ENCODE measurements at places on chromosomes 12 and 14. TPM values are rescaled to one million over a fixed set of nuclear protein-coding genes. Genes with fewer than 3 reads are reported as not detected.

DNA sequence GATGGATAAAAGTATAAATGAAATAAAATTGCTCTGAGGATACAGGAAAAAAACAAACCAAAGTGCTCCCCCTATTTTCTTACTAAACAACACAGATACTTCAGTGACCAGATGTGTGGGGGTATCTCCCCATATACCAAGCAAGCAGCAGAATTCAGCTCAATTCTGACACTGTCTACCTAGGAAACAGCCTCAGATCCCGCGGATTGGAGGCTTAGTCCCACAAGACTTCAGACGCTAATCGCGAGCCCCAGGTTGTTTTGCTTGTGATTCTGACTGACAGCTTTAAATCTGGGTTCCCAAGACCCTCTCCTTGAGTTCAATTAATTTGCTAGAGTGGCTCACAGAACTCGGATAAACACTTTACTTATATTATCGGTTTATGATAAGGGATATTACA is 17.3 kb downstream of the NFKBIA start:
- no peak for DNase-seq

DNA sequence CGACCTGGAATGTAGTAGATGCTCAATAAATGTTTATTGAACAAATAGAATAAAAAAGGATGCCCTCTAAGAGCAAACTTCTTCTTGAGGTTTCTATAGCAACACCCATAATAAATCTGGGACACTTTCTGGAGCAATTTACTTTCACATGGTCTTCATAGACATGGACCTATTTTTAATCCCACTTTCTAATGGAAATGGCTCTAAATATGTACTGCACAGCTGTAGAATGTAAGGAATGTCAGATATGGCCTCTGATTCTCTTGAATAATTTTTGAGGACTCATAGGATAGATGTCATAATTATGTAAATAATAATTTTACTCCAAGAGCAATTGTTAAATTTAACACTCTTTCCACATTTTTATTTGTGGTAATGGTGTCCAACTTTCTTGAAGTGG is 133.5 kb upstream of the DAAM1 start:
- DNase-seq, result no peak

GRCh38 chr12:90801776-90802175 is 153.2 kb downstream of the CCER1 start:
- no peak for DNase-seq

DNA sequence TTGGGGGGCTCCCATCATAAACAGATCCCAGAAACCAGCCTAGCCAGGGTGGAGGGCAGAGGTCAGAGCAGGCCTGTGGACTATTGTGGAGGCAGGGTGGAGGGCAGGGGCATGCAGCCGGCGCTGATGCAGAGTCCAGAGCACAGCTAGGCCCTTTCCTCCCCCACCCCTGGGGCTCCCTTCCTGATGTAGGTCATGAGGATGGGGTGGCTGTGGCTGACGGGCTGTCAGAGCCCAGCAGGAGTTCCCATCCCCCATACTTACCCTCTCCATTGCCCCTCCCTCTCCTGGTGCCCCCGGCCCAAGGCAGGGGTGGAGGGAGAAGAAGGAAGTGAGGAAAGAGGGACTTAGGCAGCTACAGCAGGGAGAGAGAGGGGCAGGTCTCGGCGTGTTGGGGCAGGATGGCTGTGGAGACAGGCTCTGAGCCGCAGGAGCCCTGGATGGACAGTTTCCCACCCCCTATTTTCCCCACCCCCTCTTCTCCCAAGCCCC is 5.7 kb upstream of the ZNF385A start:
- no peak for DNase-seq

GRCh38 chr12:105220929-105221290 is 15.1 kb downstream of the APPL2 start:
- no peak for DNase-seq

GRCh38 chr12:105907982-105908381 is 230.8 kb downstream of the NUAK1 start:
- DNase-seq, result no peak

DNA sequence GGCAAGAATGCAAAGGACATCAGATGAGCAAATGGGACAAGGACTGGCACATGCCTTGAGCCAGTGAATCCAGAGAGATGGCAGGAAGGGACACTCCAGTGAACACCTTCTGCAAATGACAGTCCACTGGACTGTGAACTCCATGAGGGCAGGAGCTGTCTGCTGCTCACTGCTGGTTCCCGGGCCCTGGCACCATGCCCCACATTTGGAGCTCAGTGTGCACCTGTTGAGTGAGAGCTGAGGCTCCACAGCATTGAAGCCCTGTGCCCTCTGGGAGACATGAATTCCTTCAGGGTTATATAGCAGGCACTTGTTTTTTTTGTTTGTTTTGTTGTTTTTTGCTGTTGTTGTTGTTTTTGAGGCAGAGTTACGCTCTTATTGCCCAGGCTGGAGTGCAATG is 13.1 kb downstream of the PRIMA1 start:
- no peak for DNase-seq

DNA sequence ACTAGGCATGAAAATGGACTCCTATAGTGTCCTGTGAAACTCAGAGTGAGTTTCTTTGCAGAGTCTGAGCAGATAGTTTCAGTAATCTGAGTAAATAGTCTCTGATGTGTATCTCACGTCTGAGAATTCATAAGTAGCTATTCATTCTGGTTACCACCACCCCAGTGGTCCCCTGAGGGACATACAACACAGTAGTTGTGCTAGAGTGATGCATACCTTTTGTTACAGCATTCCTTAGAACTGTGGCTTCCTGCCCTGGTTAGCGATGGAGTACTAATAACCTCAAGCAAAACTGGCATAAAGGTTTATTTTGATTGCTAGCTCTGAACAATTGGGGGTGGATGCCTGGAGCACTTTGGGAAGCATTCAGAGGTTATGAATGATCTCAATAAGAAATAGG is 114.7 kb downstream of the DAAM1 start:
- DNase-seq, result no peak

DNA sequence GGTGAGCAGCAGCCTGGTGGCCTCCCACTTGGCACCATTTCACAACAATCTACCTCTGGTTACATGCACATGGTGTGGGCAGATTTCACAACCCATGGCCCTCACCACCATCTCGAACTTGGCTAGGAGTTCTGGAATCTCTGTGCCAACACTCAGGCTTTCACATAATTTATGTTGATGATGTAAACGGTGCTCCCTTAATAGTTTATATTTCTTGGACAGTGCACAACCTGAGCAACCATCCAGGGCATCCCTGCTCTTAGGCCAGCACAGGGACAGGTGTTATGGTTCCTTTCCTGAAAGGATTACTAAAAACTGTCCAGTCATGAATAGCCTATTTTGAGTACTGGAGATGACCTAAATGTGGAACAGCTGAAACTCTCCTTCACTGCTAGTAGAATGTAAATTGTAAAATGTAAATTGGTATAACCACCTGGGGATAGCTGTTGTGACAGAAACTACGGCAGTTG is 28.6 kb downstream of the ABCB9 start:
- no peak for DNase-seq

GRCh38 chr12:116528498-116528897 is 30.7 kb upstream of the MAP1LC3B2 start:
- DNase-seq, result no peak

GRCh38 chr14:73209953-73210352 is 27.4 kb upstream of the PAPLN start:
- DNase-seq, result no peak

DNA sequence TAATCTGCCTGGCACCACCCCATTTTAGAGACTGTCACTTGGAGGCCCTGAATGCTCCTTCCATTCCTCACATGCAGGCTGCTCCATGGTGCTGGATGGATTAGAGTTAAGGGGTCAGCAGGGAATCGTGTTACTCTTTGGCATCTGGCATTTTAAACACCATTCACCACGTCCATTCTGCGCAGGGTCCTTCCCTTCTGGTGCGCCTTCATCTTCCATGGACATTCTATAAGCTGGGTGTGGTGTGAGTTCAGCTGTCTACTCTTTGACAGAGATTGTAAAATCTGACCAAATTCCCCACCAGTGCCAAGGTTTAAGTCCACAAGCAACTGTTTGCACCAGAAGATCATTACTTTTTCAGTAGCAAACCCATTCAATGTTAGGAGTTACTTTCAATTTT is 47.8 kb downstream of the GIT2 start:
- DNase-seq, result no peak

DNA sequence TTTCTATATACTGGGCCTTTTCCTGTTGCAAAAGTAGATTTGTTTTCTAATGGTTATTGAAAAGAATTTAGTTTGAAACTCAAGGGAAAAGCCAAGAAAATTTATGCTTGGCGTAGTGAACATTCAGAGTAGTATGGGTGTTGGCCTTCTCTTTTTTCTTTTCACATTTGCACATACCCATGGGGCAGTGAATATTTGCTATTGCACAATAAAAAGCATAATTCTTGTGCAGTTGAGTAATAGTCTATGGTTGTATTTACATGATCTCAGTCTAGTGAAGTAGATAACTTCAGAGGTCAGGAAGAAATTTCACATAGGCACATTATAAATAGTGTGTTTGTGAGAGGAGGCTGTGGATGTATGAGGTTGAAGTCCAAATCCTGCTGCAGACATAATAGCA is 158.1 kb downstream of the FLRT2 start:
- no peak for DNase-seq

GRCh38 chr14:52265253-52265652 is 2.2 kb upstream of the PTGDR start:
- DNase-seq, result no peak

GRCh38 chr14:99812096-99812750 is 19.0 kb downstream of the EML1 start:
- no peak for DNase-seq

DNA sequence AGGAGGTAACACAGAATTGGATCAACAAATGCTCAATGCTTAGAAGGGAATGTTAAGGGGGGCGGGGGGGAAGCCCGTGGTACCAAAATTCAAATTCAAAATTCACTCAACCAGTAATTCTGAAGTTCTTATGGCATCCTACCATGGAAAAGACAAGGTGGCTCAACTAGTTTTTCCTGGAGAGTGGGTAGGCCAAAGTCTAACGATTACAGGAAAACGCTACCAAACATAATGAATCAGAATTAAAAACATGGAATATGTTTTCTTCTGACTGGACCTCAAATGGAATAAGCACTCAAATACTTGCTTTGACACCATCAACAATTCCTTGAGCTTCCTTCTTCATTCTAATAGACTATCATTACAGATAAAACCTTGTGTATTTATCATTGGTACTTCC is 2.3 kb downstream of the NACA start:
- DNase-seq, result no peak

DNA sequence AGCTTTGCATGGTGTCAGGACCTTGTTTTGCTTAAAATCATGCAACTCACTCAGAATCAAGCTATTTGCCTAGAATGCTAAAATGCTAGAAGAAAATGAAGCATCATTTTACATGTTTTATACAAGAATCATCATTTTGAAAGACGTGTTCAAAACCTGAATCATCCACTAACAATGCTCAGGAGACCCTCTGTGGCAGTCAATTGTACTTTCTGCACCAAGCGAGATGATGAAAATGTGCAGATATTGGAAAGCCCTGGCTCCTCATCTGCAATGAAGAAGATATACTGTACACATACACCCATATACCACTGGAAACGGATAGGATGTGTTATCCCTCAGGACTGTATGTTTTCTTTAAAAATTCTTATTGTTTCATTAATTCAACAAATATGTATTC is 92.7 kb downstream of the DYRK2 start:
- no peak for DNase-seq

- DNase-seq, result no peak
Observed at GRCh38 chr14:56274556-56274955, 156.3 kb downstream of the PELI2 start.

DNA sequence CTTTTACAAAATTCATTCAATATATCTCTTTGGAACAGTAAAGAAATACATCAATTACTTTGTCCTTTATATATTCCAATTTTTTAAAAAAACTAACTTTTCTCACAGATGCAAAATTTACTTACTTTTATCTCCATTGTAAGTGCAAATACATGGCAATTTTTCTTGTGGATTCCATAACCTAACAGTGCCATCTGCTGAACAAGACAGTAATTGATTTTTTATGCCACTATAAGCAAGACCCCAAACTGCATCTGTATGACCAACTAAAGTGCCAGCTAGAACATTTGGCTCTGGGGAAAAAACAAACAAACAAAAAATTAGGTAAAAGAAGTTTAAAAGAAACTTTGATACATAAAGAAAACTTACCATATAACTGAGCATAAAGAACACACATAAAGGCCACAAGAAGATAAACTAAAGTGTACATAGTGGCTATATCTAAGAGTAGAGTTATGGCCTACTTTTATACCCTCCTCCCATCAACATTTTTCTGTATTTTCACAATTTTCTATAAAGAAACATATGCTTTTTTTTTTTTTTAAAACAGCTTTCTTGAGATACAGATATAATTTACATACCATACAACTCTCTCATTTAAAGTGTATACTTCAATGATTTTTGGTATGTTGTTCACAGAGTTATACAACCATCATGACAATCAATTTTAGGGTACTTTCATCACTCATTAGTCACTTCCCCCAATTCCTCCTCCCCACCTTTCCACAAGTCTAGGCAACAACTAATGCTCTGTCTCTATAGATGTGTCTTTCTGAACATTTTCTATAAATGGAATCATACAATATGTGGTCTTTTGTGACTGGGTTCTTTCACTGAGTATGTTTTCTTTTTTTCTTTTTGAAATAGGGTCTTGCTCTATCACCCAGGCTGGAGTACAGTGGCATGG is 32.6 kb downstream of the COCH start:
- DNase-seq, result no peak

- DNase-seq, result no peak
Observed at GRCh38 chr14:21241218-21241819, 27.9 kb downstream of the HNRNPC start.

DNA sequence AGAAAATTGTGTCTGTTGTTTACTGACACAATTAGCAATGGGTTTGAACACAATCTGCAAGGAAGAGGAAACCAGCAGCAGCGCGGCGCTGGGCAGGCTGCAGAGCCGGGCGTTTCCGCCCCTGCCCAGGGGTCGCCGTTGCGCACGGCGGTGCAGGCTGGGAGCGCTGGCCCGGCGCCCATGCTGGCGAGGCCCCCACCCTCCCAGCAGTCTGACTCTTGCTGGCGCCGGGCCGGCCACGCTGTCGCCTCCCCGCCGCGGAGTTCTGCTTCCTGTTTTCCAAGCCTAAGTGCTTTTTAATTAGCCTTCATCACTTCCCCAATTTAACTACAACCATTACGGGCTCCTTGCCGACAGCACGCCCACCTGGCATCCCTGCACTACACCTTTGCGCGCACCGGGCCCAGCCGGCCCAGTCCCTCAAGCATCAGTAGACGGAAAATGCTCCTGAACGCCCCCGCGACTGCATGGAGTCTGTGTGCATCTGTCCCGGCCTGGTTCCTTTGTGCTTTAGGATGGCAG is 212.1 kb downstream of the GXYLT1 start:
- peak; percentile 28 for DNase-seq

DNA sequence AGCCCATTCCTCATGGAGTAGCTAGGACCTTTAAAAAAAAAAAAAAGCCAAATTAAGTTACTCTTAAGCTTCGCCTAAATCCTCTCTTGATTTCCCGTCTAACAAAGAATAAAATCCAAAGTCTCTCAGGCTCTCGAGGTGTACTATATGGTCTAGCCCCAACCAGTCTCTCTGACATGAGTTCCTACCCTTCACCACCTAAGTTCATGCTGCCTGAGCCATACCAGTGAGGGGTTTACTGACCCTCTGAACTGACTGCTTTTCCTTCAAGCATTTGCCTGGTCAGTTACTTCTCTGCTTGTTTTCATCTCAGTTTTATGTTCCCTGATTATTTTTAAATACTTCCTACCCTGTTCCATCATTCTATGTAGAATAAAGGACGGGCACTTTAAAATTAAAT is 58.2 kb upstream of the KCNMB4 start:
- no peak for DNase-seq

The GUCY2C gene
- 85.7 TPM for total RNA-seq

The TCL1B gene
- not detected for total RNA-seq

The MOK gene
- 16.0 TPM for total RNA-seq

The CLEC2B gene
- total RNA-seq, result not detected

All from transverse colon (tissue), 4 donors.